ENCODE measurements at places on chromosomes 1 and 21.
A peak's percentile ranks its signal among the peaks of the same experiment; 100 is the strongest.

DNA sequence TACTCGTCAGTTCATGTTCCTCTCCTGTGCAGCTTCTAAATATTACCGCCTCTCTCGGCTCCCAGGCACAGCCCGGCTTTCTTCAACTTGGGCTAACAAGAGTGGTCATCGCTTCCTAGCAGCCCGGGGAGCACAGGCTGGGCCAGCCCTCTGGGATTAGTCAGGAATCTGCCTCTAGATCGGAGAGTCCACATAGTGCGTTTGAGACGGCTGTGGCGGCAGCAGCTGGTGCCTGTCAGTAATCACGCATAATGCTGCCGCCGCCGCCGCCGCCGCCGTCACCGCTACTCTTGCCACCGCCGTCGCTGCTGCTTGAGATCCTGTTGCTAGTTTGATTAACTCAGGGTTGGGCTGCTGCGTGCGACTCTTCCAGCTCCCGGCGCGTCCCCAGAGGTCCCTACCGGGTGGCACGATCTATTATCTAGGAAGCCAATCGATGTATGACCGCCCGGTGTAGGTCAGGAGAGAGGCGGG, at the start of gene RXRG:
Gene RXRG, minus strand, starts transcription at position 230 of the 474 bp plus-strand sequence. CDS start 233 bp downstream, outside the sequence.
- H3K27ac ChIP-seq, result no peak within 1 kb of the TSS
- no peaks in the 10 kb centered on the region for H3K36me3 ChIP-seq
- H3K4me3 ChIP-seq, result peak within 1 kb of the TSS; percentile 9
- no peaks in the 10 kb centered on the region for H3K4me1 ChIP-seq
- peaks cover 7% of the 10 kb centered on the region for H3K27me3 ChIP-seq
- no peak for DNase-seq

- no peaks in the 10 kb centered on the region for H3K4me1 ChIP-seq
- no peaks in the 10 kb centered on the region for H3K36me3 ChIP-seq
- no peak for DNase-seq
- H3K4me3 ChIP-seq, result no peak overlapping the region
Observed at GRCh38 chr21:21137986-21138385, 139.8 kb downstream of the NCAM2 start.

DNA sequence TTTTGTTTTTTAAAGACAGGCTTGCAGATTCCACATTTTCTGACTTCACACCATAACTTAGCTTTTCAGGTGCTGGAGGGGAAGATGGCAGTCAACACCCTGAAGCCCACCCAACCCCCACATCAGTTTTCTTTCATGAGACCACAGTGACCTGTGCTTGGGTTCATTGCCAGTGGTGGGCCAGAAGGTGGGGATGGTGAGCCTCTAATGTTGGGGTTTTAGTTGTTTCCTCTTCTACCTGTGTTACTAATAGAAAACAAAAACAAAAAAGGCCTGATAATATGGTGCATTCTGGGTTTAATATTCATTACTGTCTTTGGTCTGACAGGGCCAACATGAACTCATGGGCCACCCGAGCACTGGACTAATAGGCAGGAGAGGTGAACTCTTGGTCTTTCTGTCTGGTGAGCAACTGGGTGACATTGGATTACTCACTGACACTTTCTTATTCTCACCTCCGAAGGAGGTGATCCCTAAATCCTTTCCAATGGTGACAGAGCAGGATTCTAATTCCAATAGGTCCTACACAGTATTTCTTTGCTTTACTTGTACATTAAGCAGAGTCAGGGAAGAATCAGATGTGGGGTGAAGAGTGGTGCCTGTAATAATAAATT, 132.8 kb downstream of the CLIC6 start:
- H3K27ac ChIP-seq, result no peak overlapping the region
- H3K4me1 ChIP-seq, result no peaks in the 10 kb centered on the region

DNA sequence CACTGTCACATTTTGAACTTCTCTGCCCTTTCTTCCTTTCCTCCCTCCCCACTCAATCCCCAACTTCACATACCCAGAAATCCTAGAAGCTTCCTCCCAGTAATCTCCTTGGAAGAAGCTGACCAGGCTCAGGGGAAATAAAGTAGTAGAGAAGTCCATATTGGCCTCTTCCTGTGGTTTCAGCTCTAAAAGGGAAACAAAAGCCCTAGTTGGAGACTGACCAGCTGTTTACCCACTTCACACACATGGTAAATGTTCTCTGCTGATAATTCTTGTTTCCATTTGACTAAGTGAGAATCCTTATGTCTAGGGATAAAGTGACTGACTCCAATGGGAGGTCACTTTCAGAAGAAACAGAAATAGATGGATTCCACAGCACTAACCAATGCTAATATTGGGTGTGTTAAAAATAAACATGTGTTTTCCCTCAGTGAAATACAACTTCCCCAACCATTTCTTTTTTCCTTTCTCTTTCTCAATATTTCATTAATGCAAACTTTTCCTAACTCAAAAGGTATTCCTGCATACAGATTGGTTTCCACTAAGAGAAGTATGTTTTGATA, 178.9 kb upstream of the DPT start:
- DNase-seq, result no peak
- no peak overlapping the region for H3K4me3 ChIP-seq

DNA sequence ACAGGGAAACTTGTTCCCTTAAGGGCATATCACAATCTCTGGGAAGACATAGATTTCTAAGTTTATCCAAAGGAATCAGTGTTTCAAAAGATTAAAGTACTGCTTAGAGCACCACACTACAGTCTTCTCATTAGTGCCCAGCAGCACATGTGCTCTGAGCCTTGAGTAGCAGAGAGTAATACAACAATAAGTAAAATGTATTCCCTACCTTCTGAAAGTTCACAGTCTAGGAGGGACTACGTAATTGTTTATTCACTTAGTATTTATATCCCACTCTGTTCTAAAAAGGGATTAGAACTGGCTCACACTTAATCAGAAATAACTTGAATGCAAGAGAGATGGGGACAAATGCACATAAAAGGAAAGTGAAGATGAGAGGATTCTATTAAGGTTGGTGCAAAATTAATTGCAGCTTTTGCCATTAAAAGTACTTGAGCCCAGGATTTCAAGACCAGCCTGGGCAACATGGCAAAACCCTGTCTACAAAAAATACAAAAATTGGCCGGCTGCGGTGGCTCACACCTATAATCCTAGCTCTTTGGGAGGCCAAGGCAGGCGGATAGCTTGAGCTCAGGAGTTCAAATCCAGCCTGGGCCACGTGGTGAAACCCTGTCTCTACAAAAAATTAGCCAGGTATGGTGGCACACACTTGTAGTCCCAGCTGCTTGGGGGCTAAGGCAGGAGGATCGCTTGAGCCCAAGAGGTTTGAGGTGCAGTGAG, 9.0 kb downstream of the SYNC start:
- DNase-seq, result no peak
- no peak overlapping the region for H3K27ac ChIP-seq
- H3K4me3 ChIP-seq, result no peak overlapping the region
- H3K4me1 ChIP-seq, result no peaks in the 10 kb centered on the region
- H3K27me3 ChIP-seq, result no peaks in the 10 kb centered on the region

DNA sequence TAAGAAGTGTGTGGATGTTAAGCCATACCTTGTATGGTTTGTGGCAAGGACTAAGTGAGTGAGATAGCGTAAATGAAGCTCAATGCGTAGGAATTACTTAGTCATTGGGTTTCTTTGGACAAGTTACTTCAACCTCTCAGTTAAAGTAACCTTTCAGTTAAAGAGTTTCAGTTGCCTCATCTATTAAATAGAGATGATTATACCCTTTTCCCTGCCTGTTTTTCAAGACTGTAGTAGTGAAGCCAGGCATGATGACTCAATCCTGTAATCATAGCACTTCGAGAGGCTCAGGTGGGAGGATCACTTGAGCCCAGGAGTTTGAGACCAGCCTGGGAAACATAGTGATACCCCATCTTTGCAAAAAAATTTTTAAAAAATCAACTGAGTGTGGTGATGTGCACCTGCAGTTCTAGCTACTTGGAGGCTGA, 6.3 kb downstream of the ZMPSTE24 start:
- H3K4me3 ChIP-seq, result no peak overlapping the region
- H3K27me3 ChIP-seq, result no peaks in the 10 kb centered on the region
- peaks cover 54% of the 10 kb centered on the region for H3K36me3 ChIP-seq
- DNase-seq, result no peak
- H3K27ac ChIP-seq, result no peak overlapping the region

DNA sequence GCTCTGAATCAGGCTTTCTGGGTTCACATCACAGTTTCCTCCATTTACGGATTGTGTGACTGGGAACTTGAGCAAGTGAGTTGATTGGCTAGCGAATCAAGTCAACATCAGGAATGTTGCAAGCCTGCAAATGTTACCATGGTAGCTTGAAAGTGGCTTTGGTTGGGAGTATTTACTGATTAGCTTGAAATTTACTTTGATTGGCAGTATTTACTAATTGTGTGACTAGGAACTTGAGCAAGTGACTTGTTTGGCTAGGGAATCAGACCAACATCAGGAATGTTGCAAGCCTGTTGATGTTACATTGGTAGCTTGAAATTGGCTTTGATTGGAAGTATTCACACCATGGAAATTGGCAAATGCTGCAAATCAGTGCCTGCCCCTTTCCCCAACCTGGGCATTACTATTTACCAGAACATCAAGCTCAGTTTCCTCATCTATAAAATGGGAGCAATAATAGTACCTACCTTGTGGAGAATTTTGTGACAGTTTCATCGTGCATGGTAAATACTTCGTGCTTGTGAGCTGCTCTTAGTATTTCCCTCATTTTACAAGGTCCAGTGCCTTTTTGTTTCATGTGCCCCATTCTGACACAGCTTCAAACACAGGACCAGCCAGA, 23.1 kb upstream of the B3GALNT2 start:
- H3K36me3 ChIP-seq, result no peaks in the 10 kb centered on the region
- no peak for DNase-seq
- H3K4me3 ChIP-seq, result no peak overlapping the region

GRCh38 chr21:25330266-25330665, 277.0 kb downstream of the MRPL39 start:
- no peaks in the 10 kb centered on the region for H3K4me1 ChIP-seq
- no peak overlapping the region for H3K27ac ChIP-seq
- no peak for DNase-seq

DNA sequence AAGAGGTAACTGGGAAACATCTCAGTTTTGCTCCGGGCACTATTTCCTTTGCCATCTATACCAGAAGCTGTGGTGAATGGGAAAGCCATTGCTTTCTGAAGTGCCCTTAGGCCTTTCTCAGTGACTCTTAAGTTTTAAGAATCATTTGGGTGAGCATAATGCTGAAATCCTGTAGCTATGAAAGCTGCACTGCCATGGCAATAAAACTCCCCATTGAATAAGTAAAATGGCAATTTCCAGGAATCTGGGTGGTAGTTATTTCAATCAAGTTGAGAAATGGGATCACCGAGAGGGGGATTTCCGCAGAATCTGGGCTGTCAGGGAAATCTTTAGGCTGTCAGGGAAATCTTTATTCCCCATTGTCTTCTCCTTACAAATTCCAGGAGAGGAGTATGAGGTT, 26.8 kb upstream of the MACF1 start:
- no peaks in the 10 kb centered on the region for H3K27me3 ChIP-seq
- no peak overlapping the region for H3K4me3 ChIP-seq
- no peak overlapping the region for H3K27ac ChIP-seq
- H3K4me1 ChIP-seq, result no peaks in the 10 kb centered on the region
- no peak for DNase-seq
- H3K36me3 ChIP-seq, result no peaks in the 10 kb centered on the region

Data from naive thymus-derived CD4-positive, alpha-beta T cell (primary cell).